Astrocyte (in vitro differentiated cells and primary cell): ENCODE measurements at places on chromosomes 3 and 15.

DNA sequence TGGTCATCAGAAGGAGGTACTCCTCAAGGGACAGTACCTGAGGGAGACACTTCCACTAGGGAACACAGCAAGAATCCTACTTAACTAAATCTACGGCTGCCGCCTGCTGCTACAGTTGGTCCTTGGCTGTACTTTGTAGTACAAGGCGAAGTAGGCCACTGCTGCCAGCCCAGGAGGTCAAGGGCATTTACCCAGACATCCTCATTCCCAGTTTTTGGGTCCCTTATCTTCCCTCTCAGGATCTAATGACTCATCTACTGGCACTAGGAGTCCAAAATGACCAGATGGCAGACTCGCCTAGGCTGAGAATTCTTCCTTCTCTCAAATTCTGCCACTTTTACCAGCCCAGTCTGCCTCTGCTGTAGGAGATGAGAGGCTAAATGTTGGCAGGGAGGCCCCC, 27.1 kb upstream of the LAMP3 start:
- no peak for DNase-seq

DNA sequence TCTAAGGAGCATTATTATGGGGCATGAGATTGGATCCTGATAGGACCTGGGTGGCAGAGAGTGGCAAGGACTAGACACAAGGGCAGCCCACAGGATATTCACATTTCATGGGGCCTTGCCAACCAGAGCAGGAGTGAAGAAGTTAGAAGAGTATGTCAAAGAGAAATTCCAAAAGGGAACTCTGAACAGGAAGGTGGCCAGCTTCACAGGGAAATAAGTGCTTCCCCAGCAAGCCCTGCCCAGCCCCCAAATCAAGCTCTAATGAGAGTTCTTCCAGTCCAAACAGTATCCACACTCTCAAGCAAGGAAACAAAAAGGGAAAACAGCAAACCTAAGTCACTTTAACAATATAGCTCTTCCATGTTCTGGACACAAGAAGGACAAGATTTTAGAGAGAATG, 130.2 kb upstream of the COL8A1 start:
- no peak for DNase-seq

DNA sequence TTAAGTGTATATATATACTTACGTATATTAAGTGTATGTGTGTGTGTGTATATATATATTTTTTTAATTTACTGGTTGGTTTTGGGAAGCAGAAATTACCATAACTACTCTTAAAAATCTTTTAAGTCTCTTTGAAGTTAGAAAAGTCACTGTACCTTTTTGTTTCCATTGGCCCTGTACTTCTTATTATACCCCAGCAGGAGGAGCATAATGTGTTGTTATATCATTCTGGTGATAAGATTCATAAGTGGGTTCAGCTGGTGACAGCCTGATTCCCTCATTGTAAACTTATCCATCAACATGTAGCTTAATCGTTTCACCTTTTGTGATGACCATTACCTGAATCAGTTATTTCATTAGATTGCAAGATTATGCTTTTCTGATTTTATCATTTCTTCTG, 30.8 kb downstream of the MLH1 start:
- peak; percentile 13 for DNase-seq

GRCh38 chr3:195297446-195297845, 26.5 kb upstream of the XXYLT1 start:
- no peak for DNase-seq

- peak; percentile 60 for DNase-seq
These were observed 66.6 kb downstream of the TM4SF4 start for GRCh38 chr3:149541091-149541491.

- peak; percentile 53 for DNase-seq
These were observed 99.9 kb downstream of the TLE3 start for GRCh38 chr15:69997813-69998212.

GRCh38 chr3:11138371-11138770, 15.9 kb upstream of the HRH1 start:
- DNase-seq, result no peak

DNA sequence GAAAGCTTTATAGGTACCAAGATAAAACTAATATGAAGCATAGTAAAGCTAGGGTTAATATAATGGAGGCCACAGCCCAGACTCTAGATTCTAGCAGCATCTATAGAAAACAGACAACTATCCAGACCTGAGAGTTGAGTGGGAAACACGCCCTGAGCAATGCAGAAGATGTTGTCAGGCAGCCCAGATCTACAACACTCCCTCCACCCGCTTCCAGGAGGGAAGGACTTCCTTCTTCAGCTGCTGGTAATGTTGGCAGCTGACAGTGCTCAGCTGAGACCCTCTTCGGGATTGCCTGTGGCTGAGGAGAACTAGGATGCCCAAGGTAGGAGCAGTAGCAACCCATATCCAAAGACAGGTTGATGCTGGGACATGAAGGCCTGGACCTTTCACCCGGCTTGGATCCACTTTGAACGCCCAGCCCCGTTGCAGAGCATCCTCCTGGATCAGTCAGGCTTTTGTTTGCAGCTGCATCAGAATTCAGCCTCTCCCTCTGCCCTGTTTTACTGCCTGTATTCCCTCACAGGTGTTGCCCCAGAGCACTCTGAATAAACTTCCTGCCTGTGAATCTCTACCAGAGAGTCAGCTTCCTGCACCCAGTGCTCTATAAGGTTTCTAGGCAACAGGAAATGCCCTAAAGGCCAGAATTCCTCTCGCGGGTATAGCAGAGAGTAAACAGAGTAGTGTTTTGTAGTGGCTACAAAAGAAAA, 174.7 kb upstream of the IL12A start:
- no peak for DNase-seq

DNA sequence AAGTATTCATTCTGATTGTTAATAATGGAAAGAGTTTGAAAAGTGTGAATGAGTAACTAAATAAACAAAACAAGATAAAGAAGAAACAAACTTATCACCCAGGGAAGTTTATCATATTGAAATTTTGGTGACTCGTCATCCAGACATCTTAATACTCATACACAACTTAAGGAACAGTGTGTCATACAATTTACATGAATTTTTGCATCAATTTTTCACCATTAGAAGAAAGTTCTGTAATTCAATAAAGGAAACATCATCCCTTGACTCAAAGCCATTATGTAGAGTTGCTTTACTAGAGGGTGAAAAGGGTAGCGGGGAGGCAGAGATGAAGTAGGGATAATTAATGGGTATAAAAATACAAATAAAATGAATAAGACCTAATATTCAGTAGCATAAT, 536.2 kb downstream of the GRM7 start:
- DNase-seq, result peak; percentile 58

DNA sequence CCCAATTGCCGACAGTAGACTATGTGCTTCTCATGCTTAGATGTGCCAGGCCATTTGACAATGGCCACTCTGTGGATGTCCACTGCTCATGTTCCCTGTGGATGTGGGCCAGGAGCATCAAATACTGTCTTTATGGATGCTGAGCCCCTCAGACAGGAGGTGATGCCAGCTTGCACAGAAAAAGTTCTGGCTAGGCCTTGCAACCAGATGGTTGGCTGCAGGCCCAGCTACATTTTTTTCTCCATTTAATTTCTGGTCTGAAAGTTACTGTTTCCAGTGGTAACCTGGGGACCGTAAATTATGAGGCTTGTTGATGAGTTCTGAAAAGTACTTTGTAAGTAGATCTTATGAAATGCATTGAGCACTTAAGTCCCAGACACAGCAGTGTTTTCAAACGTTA, 228.5 kb downstream of the CHL1 start:
- DNase-seq, result no peak

DNA sequence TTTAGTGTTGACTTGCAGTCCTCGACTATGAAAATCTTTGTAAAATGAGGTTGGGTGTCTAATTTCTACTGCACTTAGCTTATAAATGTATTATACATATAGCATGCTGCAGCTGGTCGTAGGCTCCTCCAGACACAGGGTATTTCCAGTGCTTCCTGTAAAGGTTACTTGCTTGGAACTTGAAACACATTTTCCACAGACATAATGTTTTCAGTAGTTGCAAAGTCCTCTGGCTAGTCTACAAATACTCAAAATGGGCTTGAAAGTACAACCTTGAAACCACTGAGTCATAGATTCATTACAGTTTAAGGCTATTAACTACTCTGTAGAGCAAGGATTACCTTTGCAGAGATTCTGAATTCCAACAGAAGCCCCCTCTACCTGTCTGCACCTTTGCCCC, 464.1 kb downstream of the RAP2B start:
- no peak for DNase-seq

GRCh38 chr15:61092361-61093157, 136.5 kb downstream of the RORA start:
- DNase-seq, result no peak

GRCh38 chr3:160796089-160796812, 40.2 kb downstream of the PPM1L start:
- no peak for DNase-seq

GRCh38 chr3:158788446-158788845, 13.4 kb upstream of the MFSD1 start:
- no peak for DNase-seq

DNA sequence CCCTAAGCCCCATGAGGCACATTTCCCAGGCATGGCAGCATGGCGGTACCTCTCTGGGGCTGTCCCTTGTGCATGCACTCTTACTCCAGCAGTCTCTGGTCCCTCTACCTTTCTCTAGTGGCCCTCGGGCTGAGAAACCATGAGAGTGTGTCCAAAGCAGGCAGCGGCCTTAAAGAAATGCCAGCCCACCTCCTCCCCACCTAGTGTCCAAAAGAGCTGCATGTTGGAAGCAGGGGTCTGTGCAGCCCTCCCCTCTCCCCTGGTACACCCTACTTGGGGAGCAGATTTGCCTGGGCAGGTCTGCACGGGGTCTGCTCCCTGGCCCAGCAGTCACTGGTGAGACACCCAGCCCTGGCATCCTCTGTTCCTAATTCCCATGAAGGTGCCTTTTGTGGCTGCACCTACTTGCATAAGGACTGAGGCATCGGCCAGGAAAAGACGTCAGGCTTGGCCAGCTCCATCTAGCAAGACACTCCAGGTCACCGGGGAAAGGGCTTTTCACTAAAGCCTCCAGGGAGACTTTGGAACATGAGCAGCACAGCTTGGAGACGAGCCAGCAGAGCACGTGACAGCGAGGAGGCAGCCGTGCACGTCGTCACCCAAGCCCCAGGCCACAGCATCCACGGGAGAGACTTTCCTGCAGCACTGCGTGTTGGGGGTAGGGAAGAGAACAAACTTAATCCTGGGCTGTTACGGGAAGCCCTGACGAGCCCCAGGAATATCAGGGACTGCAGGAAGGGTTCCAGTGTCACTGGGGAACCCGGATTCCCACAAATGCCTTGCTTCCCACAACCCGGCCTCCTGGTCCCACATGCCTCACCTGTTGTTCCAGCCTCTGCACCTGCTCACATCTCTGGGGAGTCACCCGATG, 38.8 kb downstream of the TM2D3 start:
- no peak for DNase-seq

GRCh38 chr3:160564258-160564911, 986 bp downstream of the KPNA4 start:
- no peak for DNase-seq

DNA sequence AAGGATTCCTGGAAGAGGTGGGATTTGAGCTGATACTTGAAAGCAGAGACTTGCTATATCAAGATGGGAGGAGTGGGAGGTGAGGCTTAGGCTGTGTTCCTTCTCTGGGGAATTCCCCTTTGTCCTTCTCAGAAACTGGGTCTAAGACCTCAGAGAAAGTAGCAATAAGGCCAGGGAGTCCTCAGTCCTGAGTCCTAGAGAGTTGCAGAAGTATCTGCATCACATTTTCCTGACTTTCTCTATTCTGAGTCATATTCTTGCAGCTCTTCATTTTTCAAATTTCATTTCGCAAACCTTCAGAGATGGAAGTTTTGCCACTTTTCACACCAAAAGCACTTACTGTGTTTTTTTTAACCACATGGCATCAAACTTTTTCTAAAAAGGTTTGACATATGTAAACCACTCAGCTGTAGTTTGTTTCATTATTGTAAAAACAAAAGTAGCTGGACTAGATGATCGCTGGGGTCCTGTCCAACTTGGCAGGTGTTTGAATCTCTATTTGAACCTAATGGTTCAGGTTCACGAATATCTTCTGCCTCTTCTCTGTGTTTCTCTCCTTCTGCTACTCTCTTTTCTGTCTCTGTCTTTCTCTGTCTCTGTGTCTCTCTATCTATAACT, 21.3 kb downstream of the COLQ start:
- no peak for DNase-seq

GRCh38 chr15:59965741-59966140, 38.4 kb upstream of the FOXB1 start:
- peak; percentile 6 for DNase-seq

- DNase-seq, result no peak
These were observed 83.5 kb upstream of the PLCL2 start for GRCh38 chr3:16801223-16801622.

DNA sequence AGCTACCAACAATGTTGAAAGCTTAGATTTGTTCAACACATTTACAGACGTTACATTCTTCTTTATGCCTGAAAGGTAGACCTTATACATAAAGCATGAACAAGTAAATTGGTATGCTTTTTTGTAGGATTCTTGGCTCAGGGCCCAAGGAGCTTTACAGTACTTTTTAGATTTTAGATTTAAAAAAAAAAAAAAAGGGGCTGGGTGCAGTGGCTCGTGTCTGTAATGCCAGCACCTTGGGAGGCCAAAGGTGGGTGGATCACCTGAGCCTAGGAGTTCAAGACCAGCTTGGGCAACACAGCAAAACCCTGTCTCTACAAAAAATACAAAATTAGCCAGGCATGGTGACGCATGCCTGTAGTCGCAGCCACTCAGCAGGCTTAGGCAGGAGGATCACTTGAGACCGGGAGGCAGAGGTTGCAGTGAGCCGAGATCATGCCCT, 39.7 kb downstream of the MEF2A start:
- peak; percentile 21 for DNase-seq

DNA sequence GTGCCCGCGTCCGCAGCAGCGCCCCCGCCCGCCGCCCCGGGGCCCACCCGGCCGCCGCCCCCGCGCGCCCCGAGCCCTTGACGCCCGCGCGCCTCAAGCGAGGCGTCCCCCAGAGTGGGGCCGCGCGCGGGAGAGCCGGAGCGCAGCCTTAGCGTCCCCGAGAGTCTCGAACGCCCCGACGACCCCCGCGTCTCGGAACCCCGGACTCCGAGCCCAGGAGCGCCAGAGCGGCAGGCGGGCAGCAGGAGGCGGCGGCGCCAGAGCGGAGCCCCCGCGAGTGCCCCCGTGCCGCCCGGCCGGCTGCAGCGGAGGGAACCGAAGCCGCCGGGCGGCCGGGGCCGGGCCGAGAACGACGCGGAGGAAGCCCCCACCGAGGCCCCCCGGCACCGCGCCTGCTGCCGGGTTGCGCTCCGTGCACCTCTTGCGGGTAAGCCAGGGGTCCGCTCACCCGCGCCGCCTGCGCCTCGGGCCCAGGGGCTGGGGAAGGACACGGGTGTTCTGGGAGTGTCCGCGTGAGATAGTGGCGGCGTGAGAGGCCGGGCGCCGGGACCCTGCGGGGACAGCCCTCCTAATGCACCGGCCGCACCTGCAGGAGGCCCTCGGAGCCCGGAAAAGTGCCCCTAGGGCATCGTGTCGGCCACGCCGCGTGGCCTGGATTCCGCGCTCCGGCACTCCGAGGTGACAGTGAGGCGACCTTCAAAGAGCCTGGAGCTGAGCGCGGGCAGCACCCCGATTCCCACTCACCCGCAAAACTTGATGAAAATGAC, 52.0 kb upstream of the ULK4 start:
- DNase-seq, result no peak

GRCh38 chr15:85473455-85473854, 93.1 kb downstream of the AKAP13 start:
- DNase-seq, result peak; percentile 70
